ENCODE measurements at places on chromosomes 12 and 14.

DNA sequence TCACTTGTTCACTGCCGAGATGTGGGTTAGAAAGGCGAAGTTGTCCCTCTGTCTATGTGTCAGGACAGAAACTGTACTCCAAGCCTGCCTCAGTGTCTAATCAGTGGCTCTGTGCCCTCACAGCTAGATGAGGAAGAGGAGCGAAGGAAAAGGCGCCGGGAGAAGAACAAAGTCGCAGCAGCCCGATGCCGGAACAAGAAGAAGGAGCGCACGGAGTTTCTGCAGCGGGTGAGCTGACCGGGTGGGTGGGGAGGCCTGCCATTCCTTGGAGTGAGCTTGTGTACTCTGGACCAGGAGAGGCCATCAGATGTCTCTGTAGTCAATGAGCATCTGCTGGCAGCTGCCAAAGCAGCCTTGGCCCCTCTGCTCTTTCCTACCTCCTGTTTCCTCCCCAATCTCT lies 33.5 kb downstream of the JDP2 start:
- DNase-seq = no peak

GRCh38 chr14:73237219-73237785 lies at the start of gene PAPLN:
Gene PAPLN, plus strand, starts transcription at chr14:73237506. Its CDS starts 2,273 bp downstream, at chr14:73239779.
- no peak for DNase-seq

DNA sequence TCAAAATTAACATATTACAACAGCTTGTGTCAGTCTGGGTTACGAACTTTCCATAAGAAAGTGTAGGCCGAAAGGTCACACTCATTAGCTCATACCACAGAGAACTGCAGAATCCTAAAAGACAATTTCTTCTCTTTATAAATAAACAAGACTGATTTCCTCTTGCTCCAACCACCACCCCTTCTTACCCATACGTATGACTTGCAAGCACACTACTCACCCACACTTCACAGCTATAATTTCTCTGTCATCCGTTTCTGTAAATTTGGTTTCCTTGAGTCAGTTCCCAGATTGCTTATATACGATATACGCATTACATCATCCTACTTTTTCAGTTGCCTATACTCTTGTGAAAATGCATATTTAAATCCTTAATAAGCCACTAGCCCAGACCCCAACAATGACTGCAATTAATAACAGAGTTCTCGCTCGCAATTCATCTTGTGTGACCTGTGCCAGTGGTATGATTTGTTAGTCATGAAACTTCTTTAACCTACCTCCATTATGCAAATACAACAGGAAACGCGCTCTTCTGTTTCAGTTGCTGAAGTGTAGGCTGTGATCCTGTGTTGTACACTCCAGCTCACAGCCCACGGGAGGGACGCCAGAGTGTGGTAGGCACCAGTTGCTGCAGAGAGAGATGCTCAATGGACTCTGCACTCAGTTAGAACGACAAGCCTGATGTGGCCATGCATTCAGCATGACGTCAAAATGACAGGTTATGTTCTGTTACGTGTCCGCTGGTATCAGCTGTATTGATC lies 417.6 kb downstream of the PDZRN4 start:
- DNase-seq = no peak

DNA sequence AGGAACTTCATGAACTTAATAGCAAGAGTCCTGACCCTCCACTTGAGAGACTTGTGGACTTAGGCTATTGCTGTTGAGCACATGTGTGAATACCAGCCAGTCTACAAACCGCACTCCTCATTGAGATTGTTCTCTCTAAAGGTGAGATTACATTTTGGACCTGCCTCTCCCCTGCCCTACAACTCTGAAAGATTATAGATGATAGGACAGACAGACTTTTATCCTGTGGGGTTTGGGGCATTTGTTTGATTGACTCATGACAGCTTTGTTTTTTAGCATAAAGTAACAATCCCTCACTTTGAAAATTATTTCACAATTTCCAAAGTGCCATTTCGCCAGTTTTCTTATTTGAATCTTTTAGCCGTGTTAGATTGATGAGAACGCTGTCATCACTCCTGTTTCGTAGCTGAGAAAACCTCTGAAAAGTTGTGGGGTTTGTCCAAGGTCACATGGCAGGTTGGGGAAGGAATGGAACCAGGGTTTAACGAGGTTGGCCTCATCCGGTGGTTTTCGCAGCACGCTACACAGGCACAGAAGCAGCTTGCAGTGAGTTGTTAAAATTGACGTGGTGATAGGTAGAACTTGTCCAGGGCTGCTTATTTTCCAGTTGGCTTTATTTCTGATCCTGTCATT lies 836 bp downstream of the EVL start:
- DNase-seq = no peak

DNA sequence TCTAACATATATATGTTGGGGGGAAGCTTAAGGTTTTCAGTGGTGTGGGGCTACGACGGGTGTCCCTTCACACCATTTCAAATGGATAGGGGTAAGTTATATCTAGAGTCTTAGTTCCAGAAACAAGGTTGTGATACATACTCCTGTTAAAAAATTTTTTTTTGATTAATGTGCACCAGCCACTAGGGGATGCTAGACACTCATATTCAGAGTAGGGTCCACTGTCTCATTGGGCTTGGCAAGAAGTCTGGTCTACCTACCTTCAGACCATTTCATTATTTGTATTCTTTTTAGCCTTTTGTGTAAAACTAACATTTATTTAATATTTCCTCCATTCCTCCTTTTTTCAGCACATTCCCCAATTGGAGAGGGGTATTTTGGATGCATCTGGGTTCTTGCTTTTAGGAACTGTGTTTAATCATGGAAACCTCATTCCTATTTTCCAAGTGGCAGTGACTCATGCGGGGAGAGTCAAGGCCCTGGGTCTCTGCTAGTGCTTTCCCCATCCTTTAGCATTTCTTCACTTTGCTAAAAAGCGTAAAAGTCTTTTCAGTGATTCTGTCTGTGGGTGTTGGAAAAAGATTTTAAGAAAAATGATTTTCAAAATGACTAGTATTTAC lies 33.4 kb downstream of the ANO4 start:
- DNase-seq = peak; percentile 18

- DNase-seq = no peak
Observed at GRCh38 chr14:23353433-23353780, 720 bp upstream of the SLC22A17 start.

- DNase-seq = no peak
Observed at GRCh38 chr12:55676707-55677106, 31.0 kb downstream of the ITGA7 start.

DNA sequence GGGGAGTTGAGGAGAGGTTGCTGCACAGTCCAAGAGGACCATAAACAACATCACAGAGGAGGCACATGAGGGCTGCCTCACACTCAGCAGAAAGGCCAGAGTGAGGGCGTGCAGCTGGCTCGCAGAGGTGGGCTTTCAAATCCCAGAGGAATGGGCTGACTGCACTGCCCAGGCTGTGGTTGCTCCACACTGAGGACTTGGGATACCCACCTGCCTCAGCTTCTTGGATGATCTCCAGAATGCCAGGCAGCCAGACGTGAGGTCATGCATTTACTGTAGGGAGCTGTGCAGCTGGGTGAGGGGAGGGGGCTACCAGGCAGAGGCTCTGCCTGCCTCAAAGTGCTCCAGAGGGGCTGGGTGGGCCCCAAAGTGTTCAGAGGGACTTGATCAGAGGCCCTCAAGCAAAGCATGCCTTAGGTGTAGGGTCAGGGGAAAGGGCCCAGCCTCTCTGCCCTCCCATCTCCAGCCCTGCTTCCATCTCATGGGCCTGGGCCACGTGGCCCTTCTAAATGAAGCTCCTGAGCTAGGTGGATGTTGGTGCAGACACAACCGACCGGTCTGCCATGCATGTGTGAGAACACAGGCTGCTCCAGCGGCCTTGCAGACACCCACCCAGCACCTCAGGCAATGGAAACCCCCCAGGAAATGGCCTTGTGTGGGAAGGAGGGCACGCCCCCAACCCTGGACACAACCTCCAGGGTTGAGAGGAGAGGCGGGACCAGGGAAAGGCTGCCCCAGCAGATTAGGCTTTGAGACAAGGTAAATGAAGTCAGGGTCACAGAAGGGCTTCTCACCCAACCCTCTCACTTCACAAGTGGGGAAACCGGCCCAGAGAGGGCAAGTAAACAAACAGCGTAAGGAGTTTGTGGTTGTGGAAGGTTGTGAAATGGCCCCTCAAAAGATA lies 90.8 kb downstream of the NTF3 start:
- no peak for DNase-seq

GRCh38 chr14:24280797-24281460 lies 9.5 kb upstream of the RABGGTA start:
- peak; percentile 14 for DNase-seq

- no peak for DNase-seq
Observed at GRCh38 chr12:119786539-119786938, 90.6 kb downstream of the CIT start.

- DNase-seq = no peak
Observed at GRCh38 chr12:51196547-51196946, 21.3 kb downstream of the POU6F1 start.

DNA sequence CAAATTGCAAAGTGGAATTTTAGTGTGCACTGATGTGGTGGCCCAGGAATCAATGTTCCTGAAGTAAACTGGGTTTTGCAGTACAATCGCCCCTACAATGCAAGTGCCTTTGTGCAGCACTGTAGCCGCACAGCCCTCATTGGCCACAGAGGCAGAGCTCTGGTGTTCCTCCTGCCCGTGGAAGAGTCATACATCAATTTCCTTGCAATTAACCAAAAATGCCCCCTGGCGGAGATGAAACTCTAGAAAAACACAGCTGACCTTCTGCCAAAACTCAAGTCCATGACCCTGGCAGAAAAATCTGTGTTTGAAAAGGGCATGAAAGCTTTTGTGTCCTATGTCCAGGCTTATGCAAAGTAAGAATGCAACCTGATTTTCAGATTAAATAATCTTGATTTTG lies 117.9 kb upstream of the PRB2 start:
- no peak for DNase-seq

DNA sequence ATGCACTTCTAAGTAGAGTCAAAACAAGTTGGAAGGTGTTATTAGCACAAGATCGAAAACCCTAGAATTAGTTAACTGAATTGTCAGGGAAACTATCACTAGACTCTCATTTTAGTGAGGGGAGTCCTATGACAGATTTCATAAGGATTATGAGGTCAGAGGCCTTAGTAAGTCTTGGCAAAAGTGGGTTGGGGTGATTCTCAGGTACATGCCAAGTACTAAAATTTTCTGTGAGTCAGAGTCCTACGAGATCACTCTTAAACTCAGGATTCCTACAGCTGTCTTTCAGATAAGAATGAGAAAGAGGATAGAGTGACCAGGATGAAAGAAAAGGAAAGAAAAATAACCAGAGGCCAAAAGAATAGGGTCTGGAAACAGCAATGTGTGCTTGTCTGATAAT lies 50.8 kb upstream of the BBS10 start:
- no peak for DNase-seq
